Fibroblast of villous mesenchyme (primary cell): ENCODE measurements at places on chromosomes 6 and 20.

DNA sequence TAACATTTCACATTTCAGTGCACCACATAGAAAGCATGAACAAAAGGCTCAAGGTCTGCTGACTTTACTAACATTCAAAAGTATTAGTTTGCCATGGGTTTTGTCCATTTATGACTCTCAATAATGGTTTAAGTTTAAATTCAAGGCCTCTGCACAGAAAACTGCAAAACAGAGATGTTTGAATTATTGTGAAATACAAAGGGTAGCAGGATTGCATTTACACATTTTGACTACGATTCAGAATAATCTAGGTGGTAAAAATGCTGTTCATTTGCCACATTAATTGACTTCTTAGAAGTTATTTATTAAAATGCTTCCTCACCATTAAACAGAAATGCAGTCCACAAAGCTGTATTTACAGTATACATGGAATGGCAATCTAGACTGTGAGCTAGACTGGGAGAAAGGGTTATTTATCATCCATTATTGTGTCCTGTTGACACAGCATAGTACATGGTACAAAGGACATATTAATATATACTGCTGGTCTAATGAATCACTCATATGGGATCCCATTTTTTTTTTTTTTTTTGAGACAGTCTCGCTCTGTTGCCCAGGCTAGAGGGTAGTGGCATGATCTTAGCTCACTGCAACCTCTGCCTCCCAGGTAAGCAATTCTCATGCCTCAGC is 18.0 kb downstream of the USP49 start:
- no peak for DNase-seq

DNA sequence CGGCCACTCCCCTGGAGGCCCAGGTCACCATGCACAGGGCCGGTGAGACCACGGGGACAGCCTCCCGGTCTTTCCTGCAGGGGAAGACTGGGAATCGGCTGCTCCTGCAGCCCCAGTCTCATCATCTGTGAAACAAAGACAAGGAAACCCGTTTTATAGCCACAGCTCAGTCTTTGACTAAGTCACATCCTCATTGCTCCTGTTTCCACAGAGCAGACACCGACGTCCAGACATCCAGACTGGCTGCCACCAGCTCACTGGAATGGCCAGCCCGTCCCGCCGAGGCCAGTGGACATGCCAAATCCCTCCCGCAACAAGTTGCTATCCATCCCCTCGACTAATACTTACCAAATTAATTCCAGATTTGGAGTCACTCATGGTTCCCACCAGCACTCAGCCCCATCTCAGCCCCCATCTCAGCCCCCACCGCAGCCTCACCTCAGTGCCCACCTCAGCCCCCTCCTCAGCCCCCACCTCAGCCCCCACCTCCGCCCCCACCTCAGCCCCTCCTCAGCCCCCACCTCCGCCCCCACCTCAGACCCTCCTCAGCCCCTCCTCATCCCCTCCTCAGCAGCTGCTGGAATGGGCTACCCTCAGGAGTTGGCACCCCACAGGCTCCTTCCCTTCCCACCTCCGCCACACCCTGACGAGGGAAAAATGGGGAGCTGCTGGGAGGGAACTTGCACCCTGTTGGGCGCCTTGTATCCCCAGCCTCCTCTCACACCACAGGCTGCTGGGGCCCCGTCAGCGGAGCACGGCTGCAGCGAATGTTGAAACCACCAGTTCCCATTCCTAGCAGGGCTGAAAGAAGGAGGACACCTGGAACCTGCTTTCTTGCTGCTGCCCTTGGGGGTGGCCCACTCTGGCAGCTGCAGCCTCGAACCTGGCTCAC is 48.7 kb downstream of the YTHDF1 start:
- no peak for DNase-seq

GRCh38 chr6:33050014-33050810 is 23.2 kb downstream of the HLA-DPA1 start:
- no peak for DNase-seq

DNA sequence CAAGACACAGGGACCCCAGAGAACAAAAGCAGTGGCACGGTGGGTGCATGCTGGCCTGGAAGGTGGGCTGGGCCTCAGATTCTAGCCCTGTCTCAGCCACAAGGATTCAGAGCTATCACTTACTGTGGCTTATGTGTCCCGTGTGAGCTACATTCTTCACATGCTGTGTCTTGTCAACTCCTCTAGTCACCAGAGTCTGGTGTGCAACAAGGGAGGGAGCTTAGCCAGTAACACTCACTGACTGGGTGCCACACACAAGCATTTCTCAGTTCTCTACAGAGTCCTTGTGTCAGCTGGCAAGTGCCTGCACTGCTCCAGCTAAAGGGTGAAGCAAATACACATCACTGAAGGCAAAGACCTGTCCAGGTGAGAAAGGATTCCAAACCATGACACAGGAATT is 186.9 kb upstream of the CDYL start:
- DNase-seq: no peak

GRCh38 chr20:50226093-50226974 is 35.7 kb downstream of the CEBPB start:
- peak; percentile 68 for DNase-seq

DNA sequence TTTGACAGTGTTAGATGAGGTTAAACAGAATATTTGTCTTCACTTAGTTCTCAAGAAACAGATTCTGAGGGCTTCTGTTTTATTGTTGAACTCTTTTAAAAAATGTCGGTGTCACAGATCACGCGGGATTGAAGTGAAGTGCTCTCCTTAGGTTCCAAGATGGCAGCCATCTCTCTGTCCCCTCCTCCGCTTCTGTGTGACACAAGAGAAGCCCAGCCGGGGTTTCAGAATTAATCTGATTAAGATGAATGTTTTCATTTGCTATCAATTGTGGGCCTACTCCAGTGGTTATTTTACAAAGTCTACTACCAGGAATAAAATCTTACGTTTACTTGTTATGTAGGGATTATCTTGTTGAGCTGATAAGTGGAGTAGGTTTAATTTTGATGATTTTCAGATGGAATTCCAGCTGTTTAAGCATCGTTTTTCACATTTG is 10.9 kb downstream of the HIVEP1 start:
- DNase-seq: peak; percentile 25

- DNase-seq: peak; percentile 75
Observed at GRCh38 chr6:122609881-122610689, at the start of gene PKIB. TSS of gene PKIB (plus strand) at chr6:122610405. CDS start at chr6:122717795, 107,390 bp downstream.

DNA sequence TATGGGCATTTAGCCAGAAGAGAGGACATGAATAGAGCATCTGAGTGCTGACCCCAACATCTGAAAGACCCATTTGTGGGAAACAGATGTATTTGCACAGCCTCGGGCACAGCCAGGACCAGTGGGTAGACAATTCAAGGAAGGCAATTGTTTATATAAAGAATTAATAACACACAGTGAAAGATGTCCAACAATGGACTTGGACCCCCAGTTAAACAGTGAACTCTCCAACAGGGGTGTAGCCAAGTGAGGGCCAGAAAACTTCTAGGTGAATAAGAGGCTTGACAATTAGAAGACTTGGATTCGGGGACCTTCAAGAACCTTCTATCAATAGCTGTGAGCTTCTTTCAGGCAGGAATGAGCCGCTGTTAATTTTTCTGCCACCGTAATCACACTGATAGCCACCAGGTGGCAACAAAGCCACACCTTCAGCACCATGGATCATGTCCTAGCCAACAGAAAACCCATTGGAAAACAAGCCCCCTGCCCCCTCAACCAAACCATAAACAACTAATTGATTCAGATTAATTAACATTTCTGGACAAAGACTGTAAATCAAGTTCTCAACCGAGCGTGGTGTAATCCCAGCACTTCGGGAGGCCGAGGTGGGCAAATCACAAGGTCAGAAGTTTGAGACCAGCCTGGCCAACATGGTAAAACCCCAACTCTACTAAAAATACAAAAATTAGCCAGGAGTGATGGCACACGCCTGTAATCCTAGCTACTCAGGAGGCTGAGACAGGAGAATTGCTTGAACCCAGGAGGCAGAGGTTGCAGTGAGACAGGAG is 8.8 kb upstream of the SRSF6 start:
- DNase-seq: peak; percentile 42

- peak; percentile 13 for DNase-seq
Observed at GRCh38 chr20:14727485-14728150, 390.2 kb upstream of the FLRT3 start.

GRCh38 chr6:136535017-136535765 is 15.0 kb downstream of the MAP7 start:
- DNase-seq: no peak

DNA sequence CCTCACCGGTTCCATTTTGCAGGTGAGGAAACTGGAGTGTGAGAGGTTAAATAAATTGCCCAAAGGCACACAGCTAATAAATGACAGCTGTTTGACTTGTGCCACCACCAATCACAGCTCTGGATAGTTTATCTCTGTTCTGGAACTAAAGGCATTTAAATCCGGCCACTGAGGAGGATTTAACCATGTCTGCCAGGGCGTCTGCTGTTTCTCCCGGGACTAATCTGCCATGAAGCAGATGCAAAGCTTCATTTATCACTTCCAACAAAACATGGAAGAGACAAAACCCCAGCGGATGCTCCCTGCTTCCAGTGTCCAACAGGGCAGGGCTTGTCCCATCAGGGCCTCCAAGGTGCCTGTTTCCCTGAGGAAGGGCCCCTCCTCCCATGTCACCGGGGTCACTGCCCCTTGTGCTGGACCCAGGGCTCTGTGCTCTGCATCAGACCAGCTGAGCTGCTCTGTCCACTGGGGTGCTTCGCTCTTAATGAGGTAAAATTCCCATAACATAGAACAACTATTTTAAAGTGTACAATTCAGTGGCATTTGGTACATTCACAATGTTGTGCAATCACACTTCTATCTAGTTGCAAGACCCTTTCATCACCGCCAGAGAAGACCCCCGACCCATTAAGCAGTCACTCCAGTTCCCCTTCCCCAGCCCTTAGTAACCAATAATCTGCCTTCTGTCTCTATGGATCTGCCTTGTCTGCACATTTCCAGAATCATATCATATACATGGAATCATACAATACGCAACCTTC is 244.3 kb downstream of the PTPRT start:
- no peak for DNase-seq

DNA sequence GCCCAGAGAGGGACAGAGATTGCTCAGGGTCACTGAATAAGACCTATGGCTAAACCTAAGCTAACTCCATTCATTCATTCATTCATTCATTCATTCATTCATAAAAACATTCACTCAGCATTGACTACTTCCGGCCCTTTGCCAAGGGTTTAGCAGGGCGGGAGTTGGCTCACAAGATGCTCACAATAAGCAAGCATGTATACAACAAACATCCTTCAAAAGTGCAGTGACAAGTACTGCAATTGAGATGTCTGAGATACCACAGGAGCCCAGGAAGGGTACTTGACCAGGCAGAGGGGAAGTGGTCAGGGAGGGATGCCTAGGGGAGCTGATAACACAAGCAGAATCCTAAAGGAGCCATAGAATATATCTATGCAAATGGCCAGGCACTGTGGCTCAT is 18.2 kb upstream of the KIAA1755 start:
- no peak for DNase-seq

DNA sequence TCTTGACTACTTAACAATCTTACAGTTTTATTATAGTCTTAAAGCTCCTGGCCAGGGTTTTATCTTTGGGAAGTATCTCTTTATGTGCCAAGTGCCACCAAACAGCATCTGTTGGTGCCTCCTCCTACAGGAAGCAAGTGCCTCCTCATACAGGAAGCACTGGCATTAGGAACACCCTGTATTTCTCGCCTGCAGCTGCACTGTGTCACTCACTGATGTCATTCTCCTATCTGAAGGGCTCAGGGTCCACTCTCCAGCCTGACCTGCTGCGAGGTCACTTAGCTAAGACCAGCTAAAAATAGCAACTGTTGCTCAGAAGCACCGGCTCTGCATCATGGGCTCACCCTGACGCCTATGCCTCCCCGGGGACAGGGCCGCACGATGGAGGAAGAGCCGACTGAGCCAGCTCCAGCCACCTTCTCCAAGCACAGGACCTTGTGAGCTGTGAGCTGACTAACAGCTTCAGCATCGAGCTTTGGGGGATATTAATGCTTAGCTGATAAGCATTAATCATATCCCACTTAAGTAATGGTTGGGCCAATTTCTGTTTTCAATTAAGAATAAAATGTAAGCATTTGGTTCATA is 66.3 kb upstream of the CD93 start:
- DNase-seq: peak; percentile 80

DNA sequence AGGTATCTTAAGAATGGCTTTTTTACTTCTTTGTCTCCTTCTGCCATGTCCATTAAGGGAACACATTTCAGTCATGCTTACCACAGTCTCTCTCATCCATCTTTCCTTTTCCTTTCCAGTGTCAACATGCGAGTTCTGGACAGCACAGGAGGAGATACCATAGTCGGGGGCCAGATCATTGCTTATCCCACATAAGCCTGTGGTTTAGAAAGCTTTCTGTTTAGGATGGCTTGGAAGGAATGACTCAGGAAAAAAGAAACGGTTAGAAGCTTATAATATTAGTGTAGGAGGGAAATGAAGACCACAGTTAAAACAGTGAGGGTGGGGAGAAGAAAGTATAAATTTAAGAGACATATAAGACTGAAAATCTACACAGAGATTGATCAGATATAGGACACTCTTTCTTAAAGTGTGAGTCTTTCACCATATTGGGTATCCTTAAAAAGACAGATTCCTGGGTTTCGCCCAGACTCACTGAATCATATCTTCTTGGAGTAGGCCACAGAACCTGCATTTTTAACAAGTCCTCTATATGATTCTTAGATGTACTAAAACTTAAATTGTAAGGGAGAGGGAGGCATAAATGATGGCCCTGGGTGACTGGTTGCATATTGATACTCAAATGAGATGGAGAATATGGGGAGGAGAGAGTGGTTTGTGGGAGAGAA is 36.1 kb downstream of the DSE start:
- DNase-seq: peak; percentile 90

GRCh38 chr6:81556551-81556950 is 195.9 kb downstream of the TENT5A start:
- peak; percentile 72 for DNase-seq
